ENCODE measurements at places on chromosomes 12 and 14. TPM values are rescaled to one million over a fixed set of nuclear protein-coding genes. Genes with fewer than 3 reads are reported as not detected.

The GPHN gene
- total RNA-seq: 7.2 TPM

The KIF5A gene
- 0.18 TPM for total RNA-seq

The PLEKHG7 gene
- total RNA-seq: under 0.01 TPM

GRCh38 chr12:49564686-49565405 is 3.1 kb downstream of the MCRS1 start:
- no peaks in the 10 kb centered on the region for H3K27me3 ChIP-seq
- no peak for DNase-seq
- H3K4me3 ChIP-seq: no peak overlapping the region
- no peak overlapping the region for H3K27ac ChIP-seq
- peaks cover 36% of the 10 kb centered on the region for H3K36me3 ChIP-seq

The POTEG gene
- total RNA-seq: not detected

DNA sequence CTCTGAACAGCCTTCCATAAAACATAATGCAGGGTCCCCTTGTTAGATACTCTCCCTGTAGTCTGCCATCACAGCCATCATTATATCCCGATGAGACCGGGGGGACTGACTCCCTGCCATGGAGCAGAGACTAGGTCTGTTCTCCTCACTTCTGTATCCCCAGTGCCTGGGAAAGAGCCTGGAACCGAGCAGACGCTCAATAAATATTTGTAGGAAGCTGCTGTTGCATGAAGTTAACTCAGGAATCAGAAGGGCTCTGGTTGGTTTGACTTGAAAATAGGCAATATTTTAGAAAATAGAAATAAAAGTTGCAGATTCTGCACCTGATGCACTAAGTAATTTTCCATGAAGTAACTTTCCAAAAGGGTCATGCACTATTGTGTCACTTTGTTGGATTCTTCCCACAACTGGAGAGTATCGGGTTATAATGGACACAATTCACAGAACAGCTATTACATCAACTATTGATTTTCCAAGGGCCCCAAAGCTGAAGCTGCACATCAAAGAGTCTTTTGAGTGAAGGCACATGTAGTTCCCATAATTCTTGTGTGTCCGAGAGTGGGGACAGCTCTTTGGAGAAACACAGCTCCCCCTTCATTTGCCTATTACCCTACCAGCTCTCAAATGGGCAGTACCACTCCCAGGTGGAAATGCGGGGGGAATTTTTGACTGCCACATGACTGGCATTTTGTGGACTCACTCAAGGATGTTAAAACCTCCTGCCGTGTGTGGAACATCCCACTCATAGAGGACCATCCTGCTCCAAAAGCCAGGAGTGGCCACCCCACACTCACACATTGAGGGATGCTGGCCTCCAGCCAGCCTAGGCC is 18.8 kb downstream of the CLMN start:
- no peak overlapping the region for H3K4me3 ChIP-seq
- no peaks in the 10 kb centered on the region for H3K4me1 ChIP-seq
